CD4-positive, alpha-beta T cell treated with Interleukin-2 at 100 ng/mL for 4 hours (primary cell): ENCODE measurements at places on chromosomes 11 and 22.

- DNase-seq = no peak
These were observed 40.4 kb downstream of the KIAA1671 start for GRCh38 chr22:24992946-24993345.

- DNase-seq = no peak
These were observed 162.8 kb upstream of the SNX19 start for GRCh38 chr11:131079036-131079435.

DNA sequence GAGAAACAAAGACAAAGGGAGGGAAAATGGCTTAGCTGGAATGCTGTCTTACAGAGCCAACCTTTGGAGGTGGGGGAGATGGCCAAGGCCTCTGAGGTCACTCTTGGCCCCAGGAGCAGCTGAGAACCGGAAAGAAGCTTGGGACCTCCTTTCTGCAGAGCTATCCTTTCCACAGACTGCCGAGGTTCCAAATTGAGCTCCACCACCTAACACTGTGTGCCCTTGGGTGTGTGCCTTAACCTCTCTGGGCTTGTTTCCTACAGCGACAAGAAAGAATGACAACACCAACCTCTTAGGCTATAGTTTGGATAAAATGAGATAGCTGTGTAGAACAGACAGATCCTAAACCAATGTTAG, 23.2 kb downstream of the RTN4RL2 start:
- DNase-seq = no peak

DNA sequence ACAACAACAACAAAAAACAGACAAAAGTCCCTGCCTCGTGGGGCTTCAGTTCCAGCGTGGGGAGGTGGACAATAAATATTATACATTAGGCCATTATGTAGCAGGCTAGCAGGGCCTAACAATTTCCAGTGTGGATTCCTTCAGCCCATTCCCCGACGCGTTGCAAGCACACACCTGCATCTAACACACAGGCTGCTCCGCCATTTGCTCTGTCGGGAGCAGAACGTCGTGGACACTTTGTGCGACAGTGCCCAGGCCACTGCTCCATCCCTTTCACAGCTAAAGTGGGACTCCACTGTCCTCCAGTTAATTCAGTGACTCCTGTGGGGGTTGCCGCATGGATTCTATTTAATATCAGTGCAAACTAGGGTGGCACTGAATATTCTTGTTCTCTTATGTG, 10.9 kb upstream of the FGF3 start:
- DNase-seq = no peak
